ENCODE measurements at places on chromosomes 7 and 10.

- DNase-seq, result peak; percentile 50
These were observed 119.5 kb downstream of the CPED1 start for GRCh38 chr7:121107923-121108498.

DNA sequence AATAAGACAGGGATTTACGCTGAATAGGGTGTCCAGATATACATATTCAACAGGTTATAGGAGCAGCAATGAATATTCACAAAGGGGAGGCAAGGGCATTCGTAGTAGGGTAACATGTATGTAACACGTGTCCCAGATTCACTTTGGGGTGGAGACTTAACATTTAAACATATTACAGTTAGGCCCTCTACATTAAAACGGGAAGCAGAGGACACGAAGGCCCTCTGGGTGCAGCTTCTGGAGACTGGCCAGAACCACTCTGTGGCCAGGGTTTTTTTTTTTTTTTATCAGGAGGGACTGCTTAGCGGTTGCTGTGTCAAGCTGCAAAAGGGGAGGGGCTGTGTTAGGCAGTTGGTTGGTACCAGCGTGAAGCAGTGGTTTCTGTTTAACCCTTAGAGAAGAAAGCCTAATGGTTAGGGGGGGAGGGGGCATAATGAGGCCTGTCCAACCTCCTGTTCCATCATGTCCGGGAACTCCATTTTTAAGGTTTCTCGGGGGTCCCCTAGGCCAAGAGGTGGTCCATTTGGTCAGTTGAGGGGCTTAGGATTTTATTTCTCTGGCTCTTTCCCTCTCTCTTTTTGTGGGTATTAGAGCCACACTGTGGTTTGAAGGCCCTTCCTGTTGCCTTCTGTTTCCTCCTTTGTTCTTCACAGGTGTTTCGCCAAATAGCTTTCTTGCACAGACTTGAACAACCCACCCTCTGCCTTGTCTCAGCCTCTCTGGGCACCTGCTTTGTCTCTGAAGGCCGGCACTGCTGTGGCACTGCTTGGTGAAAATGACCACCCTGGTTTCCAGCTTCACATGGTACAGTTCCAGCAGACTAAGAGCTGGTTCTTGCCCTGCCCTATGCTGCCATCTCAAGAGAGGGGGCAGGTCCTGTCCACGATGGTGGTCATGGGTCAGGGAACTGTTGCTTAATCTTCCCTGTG is 26.4 kb downstream of the PRF1 start:
- DNase-seq, result peak; percentile 80

DNA sequence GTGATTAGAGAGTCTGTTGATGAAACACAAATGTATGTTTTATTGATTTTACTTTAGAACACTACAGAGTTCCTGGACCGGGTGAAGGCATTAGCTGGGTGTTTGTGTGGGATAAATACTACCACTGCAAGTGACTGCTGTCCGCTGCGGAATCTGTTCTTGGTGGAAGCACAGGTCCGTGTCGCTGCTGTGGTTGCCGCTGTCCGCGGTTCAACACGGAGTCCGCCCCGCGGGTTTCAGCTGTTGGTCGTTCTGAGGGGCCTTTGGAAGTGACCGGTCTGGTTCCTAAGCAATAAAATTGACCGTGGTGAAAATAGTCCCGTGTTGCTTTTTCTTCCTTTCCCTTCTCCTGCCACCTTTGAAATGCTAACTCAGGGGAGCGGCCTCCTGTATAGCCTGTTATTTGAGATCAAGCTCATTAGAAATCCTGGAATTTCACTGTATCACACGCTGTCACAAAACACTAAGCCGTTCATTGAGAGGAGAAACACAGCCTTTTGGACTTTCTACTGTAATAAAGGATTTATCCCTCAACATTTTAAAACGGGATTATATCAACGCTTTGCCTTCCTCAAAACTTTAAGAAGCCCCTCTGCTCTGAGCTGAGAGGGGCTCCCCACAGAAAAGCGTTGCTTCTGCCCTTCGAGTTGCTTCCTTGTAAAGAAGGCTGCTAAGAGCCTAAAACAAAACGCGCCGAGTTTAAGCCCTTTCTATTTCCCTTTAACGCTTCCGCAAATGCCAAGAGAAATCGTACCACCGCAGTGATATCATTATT is 2.6 kb downstream of the NKX6-2 start:
- DNase-seq, result no peak

- DNase-seq, result peak; percentile 27
These were observed 180.7 kb downstream of the CPEB3 start for GRCh38 chr10:92110039-92110794.

DNA sequence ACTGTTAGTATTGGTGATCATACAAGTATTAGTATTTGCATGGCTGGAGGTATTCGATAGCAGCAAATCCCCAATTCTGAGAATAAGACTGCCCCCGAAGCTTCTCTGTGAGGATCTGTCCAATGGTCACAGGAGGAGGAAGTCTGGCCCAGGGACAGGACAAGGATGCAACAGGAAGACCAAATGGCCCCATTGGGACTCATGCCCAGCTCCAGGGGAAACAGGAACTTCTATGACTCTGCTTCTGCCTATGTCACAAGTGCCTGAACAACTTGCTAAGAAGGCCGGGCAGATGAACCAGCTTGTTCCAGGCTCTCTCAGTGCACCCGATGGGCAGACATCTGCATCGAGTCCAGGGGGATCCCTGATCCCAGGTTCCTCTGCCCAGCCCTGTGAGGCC is 172.0 kb upstream of the GRB10 start:
- DNase-seq, result no peak

DNA sequence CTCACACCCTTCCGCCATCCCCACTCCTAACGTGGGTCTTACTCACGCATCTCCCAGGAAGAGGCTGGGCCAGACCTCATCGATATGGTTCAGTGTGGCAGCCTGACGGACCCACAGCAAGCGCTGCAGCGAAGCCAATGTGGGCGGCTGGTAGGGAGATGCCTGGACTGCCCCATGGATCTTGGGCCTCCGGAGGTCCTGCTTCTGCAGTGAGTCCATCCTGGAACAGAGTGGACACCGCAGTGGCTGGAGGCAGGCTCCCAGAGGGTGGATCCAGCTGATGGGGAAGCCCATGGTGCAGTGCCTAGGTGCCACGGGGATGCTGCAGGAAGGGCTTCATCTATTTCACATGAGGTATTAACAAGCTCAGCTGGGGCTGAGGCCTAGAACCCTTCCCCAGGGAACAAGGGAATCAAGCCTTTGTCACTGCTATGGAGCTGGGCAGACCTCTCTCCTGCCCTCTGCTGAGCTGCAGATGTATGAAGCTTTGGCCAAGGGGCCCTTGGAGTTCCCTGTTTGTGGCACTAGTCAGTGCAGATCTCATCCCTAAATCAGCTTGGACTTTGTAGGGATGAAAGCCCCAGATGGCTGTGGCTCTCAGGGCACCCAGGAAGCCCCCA is 13.7 kb upstream of the SAMD8 start:
- no peak for DNase-seq

DNA sequence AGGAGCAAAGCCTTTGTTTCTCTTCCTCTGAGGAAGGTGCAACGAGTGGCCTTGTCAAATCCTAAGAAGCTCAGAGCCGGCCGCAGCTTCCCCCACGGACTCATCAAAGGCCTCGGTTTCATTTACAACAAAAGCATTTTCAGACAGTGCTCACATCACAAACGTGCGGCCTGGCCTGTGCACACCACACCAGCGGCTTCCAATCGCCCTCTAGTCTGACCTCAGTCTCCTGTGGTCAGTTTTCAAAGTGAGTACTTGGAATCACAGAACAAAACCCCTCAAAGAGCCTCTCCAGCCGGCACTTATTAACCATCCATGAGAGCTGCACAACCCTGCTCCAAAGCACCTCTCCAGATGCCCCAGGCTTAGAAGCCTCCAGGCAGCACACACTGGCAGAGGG is 3.3 kb downstream of the RADIL start:
- no peak for DNase-seq

- DNase-seq, result peak; percentile 16
These were observed 18.7 kb downstream of the AKR1C1 start for GRCh38 chr10:4981722-4982471.

- no peak for DNase-seq
These were observed 24.4 kb upstream of the KBTBD2 start for GRCh38 chr7:32916006-32916405.

GRCh38 chr10:34406463-34407323 is 408.4 kb downstream of the PARD3 start:
- no peak for DNase-seq

DNA sequence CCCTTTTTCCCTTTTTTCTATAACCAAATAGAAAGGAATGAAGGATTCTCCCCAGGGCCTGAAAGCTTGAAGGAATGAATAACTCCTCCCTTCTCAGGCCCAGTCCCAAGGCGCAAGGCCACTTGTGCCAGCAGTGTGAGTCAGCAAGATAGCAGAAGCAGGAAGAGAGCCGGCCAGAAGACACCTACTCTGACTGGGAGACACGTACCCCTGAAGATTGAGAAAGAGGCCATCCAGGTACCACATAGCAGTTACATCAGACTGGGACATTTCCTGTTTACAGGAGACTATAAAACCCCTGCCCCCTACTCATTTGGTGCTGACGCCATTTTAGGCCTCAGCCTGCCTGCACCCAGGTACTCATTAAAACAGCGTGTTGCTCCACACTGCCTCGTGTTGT is 65.5 kb downstream of the LRRC17 start:
- DNase-seq, result peak; percentile 74

- DNase-seq, result no peak
These were observed 32.3 kb upstream of the SLC16A12 start for GRCh38 chr10:89567576-89568245.

DNA sequence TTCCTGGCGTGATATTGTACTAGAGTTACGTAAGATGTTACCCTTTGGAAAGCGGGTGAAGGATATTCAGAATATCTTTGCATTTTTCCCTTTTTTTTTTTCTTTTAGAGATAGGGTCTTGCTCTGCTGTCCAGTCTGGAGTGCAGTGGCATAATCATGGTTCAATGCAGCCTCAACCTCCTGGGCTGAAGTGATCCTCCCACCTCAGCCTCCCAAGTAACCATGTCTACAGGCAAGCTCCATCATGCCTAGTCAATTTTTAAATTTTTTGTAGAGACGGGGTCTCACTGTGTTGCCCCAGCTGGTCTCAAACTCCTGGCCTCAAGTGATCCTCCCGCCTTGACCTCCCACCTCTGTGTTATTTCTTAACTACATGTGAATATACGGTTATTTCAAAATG is 18.4 kb downstream of the VPS41 start:
- no peak for DNase-seq

DNA sequence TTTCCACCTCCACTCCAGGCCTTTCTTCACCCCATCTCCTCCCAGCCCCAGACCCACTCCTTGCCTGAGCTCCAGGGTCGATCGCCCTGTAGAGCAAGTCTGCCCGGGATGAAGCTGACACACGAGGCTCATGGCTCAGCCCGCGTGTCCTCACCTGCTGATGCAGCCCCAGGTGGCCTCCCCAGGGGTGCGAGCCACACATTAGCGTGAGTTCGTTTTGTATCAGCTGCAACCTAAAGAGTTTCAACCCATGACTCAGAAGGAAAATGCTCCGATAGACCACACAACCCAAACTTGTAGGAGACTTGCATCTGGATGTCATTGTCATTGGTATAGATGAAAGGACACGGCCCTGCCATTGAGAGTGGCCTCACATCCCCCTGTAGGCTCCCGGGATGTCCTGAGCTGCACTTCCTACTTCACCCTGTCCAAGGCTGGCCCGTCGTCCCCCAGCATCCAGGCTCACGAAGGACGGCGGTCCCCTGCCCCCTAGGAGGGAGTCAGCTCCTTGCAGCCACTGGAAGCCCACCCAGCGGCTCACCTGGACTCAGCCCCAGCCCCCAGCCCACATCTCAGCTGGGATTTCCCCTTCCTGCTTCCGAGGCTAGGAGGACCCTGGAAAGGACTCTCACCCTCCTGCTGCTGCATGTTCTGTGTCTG is 97.7 kb downstream of the HTR5A start:
- DNase-seq, result peak; percentile 12

- DNase-seq, result no peak
These were observed 15.3 kb downstream of the DENND11 start for GRCh38 chr7:141686670-141687069.

DNA sequence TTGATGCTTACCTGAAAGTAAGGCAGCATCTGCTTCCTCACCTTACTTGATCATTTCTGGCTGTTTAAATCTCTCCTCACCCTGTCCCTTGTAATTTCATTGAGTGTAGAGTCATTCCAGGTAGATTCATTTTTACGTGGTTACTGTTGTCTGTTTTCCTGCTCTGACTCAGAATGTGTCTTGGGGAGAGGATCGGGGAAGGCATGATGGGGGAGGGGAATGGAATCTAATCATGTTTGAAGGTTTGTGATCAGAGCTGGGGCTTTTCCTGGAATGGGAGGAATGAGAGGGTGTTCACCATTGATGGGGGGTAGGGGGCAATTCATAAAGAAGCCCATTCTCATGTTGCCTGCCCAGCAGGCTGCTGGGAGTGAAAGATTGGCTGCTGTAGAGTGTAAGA is 18.7 kb downstream of the SEC24C start:
- DNase-seq, result peak; percentile 80

GRCh38 chr7:18457832-18458231 is 37.7 kb upstream of the HDAC9 start:
- peak; percentile 44 for DNase-seq
